ENCODE measurements at places on chromosomes 7 and 10. TPM values are rescaled to one million over a fixed set of nuclear protein-coding genes. Genes with fewer than 3 reads are reported as not detected.

- peaks cover 5% of the 10 kb centered on the region for H3K4me1 ChIP-seq
- H3K36me3 ChIP-seq = no peaks in the 10 kb centered on the region
- no peak overlapping the region for H3K27ac ChIP-seq
- no peaks in the 10 kb centered on the region for H3K27me3 ChIP-seq
- no peak overlapping the region for H3K4me3 ChIP-seq
Observed at GRCh38 chr10:127332631-127333030, 136.2 kb upstream of the INSYN2A start.

GRCh38 chr10:59337201-59337652 lies 25.1 kb downstream of the FAM13C start:
- DNase-seq = no peak
- H3K36me3 ChIP-seq = no peaks in the 10 kb centered on the region
- H3K4me3 ChIP-seq = no peak overlapping the region
- no peaks in the 10 kb centered on the region for H3K4me1 ChIP-seq
- no peak overlapping the region for H3K27ac ChIP-seq
- no peaks in the 10 kb centered on the region for H3K27me3 ChIP-seq

- no peak overlapping the region for H3K27ac ChIP-seq
- H3K27me3 ChIP-seq = no peaks in the 10 kb centered on the region
- no peak overlapping the region for H3K4me3 ChIP-seq
- no peak for DNase-seq
- peaks cover 32% of the 10 kb centered on the region for H3K4me1 ChIP-seq
Observed at GRCh38 chr7:140676306-140676705, 3.6 kb downstream of the ADCK2 start.

PCGF5 gene
- total RNA-seq = 58.0 TPM

GRCh38 chr7:135601182-135601581 lies 43.5 kb downstream of the NUP205 start:
- no peak overlapping the region for H3K27ac ChIP-seq
- no peaks in the 10 kb centered on the region for H3K27me3 ChIP-seq
- no peaks in the 10 kb centered on the region for H3K4me1 ChIP-seq
- peaks cover 35% of the 10 kb centered on the region for H3K36me3 ChIP-seq
- no peak for DNase-seq

GRCh38 chr7:46622251-46622650 lies 701.2 kb upstream of the IGFBP3 start:
- H3K27ac ChIP-seq = no peak overlapping the region
- H3K4me3 ChIP-seq = no peak overlapping the region
- H3K36me3 ChIP-seq = no peaks in the 10 kb centered on the region
- no peak for DNase-seq
- no peaks in the 10 kb centered on the region for H3K27me3 ChIP-seq
- no peaks in the 10 kb centered on the region for H3K4me1 ChIP-seq

GRCh38 chr10:31930856-31931255 lies 2.2 kb upstream of the ARHGAP12 start:
- H3K27me3 ChIP-seq = no peaks in the 10 kb centered on the region
- DNase-seq = no peak
- no peak overlapping the region for H3K4me3 ChIP-seq
- no peaks in the 10 kb centered on the region for H3K36me3 ChIP-seq

GRCh38 chr10:113487154-113487553 lies 65.7 kb upstream of the HABP2 start:
- no peak overlapping the region for H3K27ac ChIP-seq
- no peaks in the 10 kb centered on the region for H3K36me3 ChIP-seq
- H3K27me3 ChIP-seq = no peaks in the 10 kb centered on the region
- H3K4me3 ChIP-seq = no peak overlapping the region
- no peaks in the 10 kb centered on the region for H3K4me1 ChIP-seq

GRCh38 chr10:96984541-96985131 lies 152.5 kb downstream of the LCOR start:
- no peak for DNase-seq
- no peaks in the 10 kb centered on the region for H3K4me1 ChIP-seq
- H3K27me3 ChIP-seq = no peaks in the 10 kb centered on the region

TMEM236 gene
- total RNA-seq = 0.09 TPM

PPP2R2D gene
- total RNA-seq = 23.5 TPM

ZNF727 gene
- 0.18 TPM for total RNA-seq

- DNase-seq = no peak
- peaks cover 8% of the 10 kb centered on the region for H3K27me3 ChIP-seq
- no peak overlapping the region for H3K4me3 ChIP-seq
- H3K27ac ChIP-seq = no peak overlapping the region
Observed at GRCh38 chr7:104809906-104810305, 204.1 kb upstream of the KMT2E start.

- peaks cover 6% of the 10 kb centered on the region for H3K4me1 ChIP-seq
- no peaks in the 10 kb centered on the region for H3K27me3 ChIP-seq
Observed at GRCh38 chr10:119878524-119878923, 5.9 kb upstream of the MCMBP start.

- H3K36me3 ChIP-seq = no peaks in the 10 kb centered on the region
- DNase-seq = no peak
- H3K27me3 ChIP-seq = no peaks in the 10 kb centered on the region
- no peak overlapping the region for H3K27ac ChIP-seq
Observed at GRCh38 chr10:127027786-127028185, 122.6 kb downstream of the DOCK1 start.

DNA sequence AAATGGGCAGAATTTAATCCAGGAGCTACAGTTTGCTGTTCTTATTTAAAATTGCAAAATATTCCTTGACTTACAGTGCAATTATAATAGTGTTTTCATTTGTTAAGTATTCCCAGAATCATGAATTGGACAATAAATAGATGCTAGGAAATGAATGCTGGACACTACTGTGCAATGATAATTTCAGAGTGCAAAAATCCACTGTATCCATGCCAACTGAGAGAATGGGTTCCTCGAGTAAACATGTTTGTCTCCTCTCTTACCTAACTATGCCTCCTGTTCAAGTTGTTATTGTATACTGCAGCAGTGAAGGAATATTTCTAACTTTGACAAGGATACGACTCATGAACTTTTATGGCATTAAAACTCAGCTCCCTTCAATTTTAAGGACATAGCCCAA lies 1396.3 kb downstream of the GATA3 start:
- no peaks in the 10 kb centered on the region for H3K27me3 ChIP-seq
- no peak for DNase-seq
- no peaks in the 10 kb centered on the region for H3K36me3 ChIP-seq
- H3K4me3 ChIP-seq = no peak overlapping the region

DNA sequence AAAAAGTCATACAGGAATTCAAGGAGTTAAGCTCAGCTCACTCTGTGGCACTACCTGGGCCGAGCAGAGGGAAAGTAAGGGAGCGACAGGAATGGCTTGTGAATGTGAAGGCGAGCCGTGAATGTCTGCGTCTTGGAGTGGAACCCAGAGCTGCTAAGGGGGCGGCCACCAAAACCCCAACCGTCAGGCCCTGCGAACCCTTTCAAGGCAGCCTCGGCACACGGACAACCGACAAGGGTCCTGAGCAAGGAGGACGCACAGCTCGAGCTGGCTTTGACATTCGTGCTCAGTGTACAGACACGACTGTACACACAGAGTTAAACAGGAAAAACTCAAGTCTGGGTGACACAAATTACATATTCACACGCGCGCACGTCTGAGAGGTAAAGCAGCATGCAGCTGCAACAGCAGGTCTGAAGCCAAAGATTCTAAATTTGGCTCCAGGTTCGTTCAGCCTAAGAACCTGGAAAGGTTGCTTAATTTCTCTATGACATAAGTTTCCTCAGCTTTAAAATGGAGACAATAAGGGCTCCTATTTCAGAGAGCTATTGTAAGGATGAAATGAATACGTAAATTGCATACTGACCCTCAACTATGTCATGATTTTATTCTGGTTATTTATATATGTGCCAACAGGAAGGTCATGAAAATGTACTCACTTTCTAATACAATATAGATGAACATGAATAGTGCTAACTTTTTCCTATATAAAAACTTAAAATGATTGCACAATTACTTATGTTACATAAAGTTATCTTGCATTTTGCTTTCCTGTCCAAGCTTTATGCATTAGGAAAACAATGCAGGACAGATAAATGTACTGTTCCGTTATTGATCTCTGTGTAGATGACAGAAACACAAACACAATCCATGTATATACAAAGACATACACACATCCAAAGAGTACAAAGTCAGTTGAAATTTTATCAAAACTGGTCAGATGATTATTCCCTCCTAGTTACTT lies 192.9 kb downstream of the ZMYND11 start:
- no peak overlapping the region for H3K27ac ChIP-seq
- H3K4me1 ChIP-seq = peaks cover 31% of the 10 kb centered on the region

- DNase-seq = no peak
- peaks cover 20% of the 10 kb centered on the region for H3K4me1 ChIP-seq
- H3K4me3 ChIP-seq = no peak overlapping the region
- no peaks in the 10 kb centered on the region for H3K36me3 ChIP-seq
- H3K27ac ChIP-seq = no peak overlapping the region
Observed at GRCh38 chr10:100746784-100747455, 1.5 kb downstream of the PAX2 start.

DNA sequence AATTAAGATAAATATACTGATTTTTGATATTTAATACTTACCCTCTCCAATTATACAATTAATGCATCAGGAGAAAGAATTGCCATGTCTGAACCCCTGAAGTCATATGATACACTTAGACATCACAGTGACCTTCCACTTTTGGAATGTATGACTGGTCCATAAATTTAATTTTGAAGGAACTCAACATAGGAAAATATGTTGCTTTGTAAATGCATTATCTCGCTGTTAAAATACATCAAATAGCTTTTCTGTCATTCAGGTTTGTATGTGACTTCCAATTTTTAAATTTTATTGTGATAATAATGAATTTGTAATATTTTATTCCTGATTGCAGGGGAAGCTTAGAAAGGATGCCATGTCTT lies 631.9 kb upstream of the ANKRD30A start:
- H3K4me1 ChIP-seq = no peaks in the 10 kb centered on the region
- H3K27ac ChIP-seq = no peak overlapping the region
- no peaks in the 10 kb centered on the region for H3K27me3 ChIP-seq
- DNase-seq = no peak

- peak overlapping the region; percentile 86 for H3K4me3 ChIP-seq
- H3K27ac ChIP-seq = peak overlapping the region; percentile 97
- peak; percentile 0 for DNase-seq
- no peaks in the 10 kb centered on the region for H3K27me3 ChIP-seq
- peaks cover 30% of the 10 kb centered on the region for H3K4me1 ChIP-seq
- no peaks in the 10 kb centered on the region for H3K36me3 ChIP-seq
Observed at GRCh38 chr7:23106823-23107663, 1.5 kb downstream of the KLHL7 start.

- peaks cover 3% of the 10 kb centered on the region for H3K27me3 ChIP-seq
- DNase-seq = peak; percentile 38
- H3K27ac ChIP-seq = peak overlapping the region; percentile 81
- H3K4me1 ChIP-seq = peaks cover 19% of the 10 kb centered on the region
- peaks cover 7% of the 10 kb centered on the region for H3K36me3 ChIP-seq
Observed at GRCh38 chr10:98446151-98446660, 529 bp downstream of the HPS1 start.

REPIN1 gene
- 58.2 TPM for total RNA-seq

DNA sequence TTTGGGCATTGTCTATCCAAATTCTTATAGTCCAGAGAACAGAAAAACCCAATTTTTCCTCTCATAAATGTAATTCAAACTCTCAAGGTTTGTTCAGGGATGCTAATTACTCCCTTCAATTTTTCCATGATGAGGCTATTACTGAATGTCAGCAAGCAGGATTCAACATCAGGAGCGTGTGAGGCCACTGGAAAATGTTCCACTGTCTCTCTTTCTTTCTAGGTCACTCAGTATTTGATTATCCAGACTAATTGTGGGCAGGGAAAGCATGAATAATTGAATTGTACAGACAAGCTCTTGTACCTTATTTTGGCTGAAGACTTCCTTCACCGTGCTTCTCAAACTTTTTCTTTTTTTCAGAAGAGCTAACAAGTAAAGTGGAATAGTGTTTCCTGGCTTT lies 30.7 kb downstream of the THNSL1 start:
- no peak overlapping the region for H3K27ac ChIP-seq
- H3K27me3 ChIP-seq = no peaks in the 10 kb centered on the region
- no peak for DNase-seq
- H3K36me3 ChIP-seq = no peaks in the 10 kb centered on the region

- H3K4me3 ChIP-seq = no peak overlapping the region
- no peak overlapping the region for H3K27ac ChIP-seq
- DNase-seq = no peak
- H3K4me1 ChIP-seq = no peaks in the 10 kb centered on the region
Observed at GRCh38 chr10:108849688-108850087, 1073.6 kb downstream of the XPNPEP1 start.

GRCh38 chr10:118682533-118682932 lies 72.2 kb downstream of the CACUL1 start:
- H3K27me3 ChIP-seq = no peaks in the 10 kb centered on the region
- H3K4me1 ChIP-seq = no peaks in the 10 kb centered on the region
- no peak overlapping the region for H3K4me3 ChIP-seq

All from CD8-positive, alpha-beta memory T cell (primary cell).